Stimulated activated naive CD4-positive, alpha-beta T cell treated with Interleukin-2 at 50 U/mL for 16 hours (primary cell): ENCODE measurements at places on chromosomes 11 and 22.

DNA sequence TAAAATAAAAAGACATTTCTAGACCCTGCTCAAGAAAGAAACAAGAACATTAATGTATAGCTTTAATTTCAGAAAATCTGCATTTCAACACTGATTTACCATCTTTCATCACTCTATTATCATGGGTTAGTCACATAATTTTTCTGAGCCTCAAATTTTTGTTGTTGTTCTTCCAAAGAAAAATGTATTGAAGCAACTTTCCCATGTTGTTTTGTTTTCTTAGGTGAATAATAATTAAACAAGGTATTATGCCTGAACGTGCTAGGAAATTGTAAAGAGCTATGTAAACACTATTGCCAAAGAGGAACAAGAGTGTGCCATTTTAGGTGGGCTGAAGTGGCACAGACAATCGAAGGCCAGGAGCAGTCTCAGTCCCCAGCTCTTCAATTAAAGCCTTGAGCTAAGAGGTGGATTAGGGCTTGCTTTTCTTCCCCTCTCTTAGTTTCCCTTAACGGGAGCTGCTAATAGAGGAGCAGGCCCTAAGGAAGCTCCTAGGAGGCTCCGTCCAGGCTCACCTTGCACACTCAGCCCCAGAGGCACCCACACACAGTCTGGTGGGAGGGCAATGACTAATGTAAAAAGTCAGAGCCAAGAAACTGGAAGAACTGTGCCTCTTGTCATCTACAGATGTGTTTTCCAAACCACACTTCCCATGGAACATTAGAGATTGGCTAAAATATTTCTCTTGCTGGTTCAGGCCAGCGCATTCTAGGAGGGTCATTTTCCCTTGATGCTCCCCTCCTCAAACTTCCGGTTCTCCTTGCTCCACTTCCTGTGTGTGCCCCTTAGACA, 8.8 kb upstream of the UBASH3B start:
- DNase-seq = no peak

GRCh38 chr11:110076371-110076965, 16.7 kb upstream of the ZC3H12C start:
- DNase-seq = no peak

DNA sequence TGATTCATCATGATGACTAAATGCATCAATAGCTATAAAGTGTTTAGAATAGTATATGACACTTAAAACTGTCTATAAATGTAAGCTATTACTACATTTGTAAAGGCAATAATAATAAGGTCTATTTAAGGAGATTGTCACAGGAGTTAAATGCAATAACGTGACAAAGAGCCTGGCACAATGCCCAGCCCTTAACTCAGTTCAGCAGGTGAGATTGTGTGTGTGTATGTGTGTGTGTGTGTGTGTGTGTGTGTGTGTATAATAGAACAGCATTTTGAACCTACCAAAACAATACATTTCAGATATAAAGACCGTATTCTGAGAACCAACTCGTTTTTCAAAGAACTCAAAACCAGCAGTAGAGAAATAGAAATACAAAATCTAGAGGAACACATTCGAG, 177.5 kb downstream of the MYO18B start:
- no peak for DNase-seq

DNA sequence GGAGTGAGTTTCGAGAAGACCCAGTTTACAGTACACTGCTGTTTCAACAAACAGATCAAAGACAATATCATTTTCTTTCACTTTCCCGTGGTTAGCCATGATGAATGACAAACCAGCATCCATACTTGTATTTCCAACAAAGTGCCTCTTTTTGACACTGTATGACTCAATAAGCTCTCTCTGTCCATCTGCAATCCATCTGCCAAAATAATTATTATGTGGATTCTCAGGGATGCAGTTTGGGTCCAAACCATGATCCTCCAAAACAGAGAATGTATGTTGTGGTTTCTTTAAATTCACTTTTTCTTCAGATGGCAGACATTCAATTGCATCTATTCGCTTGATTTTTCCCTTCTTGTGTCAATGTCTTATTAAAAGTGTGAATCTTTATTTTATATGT, 37.8 kb upstream of the RASD2 start:
- DNase-seq = no peak

DNA sequence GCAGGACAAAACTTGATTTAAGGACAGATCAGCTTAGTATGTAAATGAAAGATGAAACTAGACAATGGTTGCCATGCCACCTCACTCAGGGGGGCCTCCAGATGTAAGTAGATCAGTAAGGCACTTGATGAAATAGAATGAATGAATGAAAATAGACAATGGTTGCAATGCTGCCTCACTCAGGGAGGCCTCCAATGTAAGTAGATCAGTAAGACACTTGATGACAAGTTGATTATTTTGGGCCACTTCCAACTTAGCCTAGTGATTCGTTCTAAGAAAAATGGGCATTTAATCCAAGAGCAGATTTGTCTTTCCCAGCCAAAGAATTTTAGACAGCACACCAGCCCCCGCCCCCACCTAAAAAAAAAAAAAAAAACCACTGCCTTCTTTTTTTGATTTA, 19.2 kb upstream of the SLC5A12 start:
- DNase-seq = no peak

DNA sequence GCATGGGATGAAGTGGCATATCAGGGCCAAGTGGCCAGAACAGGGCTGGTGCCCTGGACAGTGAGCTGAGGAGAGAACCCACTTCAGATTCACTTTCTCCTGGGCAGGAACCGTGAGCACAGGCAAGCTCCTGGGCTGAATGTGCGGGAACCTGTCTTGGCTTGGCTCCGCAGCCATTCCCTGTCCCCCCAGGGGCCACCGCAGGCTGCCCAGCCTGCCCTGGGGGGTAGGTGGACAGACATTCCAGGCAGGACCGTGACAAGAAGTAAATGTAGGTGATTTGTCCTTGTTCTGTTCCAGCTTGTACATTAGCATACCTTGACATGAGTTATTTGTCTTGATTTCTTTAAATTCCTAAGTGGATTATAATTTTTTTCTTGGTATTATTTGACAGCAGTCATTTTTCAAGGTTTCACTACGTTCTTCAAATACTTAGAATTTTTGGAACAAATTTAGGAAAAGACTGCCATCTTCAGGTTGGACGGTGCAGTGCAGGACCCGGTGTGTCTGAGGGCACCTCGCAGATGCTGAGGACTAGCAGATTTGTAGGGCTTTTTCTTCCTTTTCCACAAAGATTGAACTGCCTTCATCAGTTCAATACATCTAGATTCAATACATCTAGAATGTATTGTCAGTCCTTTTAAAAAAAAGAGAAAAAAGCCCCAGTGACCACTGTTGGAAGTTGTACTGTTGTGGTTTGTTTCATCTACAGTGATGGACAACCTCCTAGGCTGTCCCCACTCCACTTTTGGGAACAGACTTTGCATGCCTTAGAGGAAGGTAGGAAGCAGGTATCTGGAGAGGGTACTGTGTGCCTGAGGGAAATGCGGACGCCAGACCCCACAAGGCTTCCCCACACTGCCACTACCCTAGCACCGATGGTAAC, 115.1 kb upstream of the RASSF10 start:
- no peak for DNase-seq

DNA sequence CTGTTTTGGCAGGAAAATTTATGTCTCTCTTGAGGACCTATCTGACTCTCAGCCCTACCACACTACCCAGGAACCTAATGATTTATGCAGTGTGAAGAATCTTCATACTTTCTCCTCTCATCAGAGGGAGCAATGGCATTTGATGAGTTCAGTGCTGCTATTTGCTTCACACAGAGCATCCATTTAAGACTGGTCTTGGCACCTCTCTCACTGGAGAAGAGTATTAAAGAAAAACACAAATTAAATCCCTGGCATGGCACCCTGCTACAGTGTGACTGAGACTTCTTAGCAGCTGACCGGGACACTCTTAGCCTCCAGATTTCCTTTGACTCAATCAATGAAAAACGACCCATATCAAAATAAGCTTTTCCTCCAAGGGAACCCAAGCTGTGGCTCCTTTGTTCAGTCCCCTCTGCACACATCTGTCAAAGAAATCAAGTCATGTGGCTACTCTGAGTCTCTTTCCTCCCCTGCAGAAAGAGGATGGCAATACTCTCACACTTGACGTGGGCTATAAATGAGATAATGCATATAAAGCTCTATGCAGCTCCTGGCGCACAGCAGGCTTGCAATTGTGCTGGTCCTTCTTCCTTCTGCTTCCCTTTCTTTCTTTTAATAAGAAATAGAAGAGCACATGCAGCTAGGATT, 186.1 kb upstream of the E2F8 start:
- DNase-seq = no peak

DNA sequence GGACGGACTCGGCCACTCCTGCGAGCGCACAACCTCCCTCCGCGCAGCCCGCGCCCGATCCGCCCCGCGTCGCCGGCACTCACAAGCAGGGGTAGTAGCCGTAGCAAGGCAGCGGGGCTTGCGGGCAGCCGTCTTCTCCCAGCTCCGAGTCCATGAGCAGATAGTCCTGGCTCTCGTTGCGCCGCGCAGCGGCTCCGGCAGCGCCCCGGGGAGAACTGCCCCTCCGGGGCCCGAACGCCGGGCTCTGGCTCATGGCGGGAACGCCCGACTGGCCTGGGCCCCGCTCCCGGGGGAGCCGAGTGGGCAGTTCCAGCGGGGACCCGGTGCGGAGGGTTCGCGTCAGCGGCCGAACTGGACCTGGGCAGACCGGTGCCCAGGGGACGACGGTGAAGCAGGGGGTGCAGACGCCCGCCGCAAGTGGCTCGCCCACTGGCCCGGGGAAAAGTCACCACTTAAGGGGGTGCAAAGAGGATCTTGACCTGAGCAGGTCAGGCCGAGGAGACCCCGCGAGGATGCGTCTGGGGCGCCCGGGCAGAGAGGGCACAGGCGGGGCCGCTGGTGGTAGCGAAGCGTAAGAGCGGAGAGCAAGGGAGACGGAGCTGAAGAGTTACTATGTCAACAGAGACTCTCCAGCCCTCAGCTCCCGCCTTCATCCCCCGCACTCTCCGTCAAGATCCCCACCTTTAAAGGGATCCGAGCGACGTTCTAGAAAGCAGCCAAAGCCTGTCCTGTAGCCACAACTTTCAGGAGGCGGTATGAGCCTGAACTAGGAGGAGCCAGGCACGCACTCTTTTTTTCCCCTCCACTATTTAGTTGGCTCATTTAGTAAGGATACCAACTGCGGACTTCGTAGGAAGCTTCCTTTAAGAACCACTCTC, at the start of gene TRPC6:
TRPC6 (minus strand) TSS at position 757 of the 878 bp plus-strand sequence; CDS start at position 253, 504 bp downstream.
- no peak for DNase-seq

- DNase-seq = no peak
Measured at GRCh38 chr22:33057363-33057995, 702 bp downstream of the SYN3 start.

DNA sequence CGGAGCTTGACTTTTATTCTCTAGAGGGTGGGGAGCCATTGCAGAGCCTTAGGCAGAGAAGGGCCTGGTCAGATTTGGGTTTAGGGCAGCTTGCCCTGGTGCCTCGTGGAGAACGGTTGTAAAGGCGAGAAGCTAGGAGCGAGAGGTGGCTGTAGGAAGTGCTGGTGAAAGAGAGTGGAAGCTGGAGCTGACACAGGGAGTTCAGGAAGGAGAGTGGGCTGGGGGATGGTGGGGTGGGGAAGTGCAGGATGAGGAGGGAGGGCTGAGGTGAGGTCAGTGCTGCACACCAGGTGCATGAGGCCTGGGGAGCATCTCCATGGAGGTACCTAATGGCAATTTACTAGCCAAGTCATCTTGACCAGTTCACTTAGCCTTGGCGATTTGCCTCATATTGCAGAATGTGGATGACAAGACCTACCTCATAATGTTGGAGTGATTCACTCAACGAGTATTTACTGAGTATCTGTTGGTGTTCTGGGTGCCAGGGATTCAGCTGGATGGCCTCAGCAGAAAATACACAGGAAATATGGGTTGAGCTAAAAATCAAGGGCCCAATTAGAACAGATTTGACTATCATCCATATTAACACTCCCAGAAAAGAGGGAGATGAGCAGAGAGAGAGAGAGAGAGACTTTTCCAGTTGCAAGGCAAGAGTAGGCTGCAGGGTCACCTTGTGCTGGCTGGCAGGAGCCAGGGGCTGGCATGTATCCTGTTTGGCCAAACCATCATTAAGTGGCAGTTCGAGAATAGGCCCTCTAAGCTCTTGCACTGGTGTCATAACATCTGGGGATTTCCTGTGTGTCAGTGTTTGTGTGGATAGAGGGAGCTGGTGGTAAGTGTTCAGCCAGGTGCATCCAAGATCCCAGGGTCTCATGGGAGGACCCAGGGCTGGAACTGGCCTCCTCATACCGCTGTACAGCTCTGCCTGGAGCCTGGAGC, 44.4 kb upstream of the CLDN5 start:
- DNase-seq = no peak

DNA sequence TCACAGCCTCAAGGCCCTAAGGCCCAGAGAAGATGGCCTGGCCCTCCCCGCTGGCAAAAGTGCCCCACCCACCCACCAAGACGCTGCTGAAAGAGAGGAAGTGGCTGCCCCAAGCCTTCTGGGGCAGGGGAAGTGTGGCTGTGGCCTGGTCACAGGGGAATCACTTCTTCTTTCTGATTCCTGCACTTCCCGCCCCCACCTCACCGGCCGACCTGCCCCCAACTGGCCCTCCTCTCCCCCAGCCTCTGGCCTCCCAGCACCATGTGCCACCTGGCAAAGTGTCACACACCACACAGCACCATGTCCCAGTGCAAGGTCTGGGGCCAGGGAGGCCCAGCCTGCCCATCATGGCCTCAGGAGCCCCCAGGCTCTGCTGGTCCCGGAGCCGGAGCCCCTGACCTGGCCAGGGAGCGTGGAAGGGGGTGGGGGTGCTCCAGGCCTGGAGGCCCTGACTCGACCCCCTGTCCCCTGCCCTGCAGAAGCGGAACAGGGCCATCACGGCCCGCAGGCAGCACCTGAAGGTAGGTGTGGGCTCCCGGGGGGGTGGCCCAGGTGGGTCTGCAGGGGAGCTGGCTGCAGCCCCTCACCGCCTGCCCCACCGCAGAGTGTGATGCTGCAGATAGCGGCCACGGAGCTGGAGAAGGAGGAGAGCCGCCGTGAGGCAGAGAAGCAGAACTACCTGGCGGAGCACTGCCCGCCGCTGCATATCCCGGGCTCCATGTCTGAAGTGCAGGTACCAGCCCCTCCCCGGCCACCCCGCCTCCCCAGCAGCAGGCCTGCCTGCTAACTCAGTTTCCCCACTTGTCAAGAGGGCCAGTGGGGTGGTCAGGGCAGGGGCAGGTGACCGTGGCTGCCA, 1.4 kb downstream of the TNNI2 start:
- DNase-seq = no peak

DNA sequence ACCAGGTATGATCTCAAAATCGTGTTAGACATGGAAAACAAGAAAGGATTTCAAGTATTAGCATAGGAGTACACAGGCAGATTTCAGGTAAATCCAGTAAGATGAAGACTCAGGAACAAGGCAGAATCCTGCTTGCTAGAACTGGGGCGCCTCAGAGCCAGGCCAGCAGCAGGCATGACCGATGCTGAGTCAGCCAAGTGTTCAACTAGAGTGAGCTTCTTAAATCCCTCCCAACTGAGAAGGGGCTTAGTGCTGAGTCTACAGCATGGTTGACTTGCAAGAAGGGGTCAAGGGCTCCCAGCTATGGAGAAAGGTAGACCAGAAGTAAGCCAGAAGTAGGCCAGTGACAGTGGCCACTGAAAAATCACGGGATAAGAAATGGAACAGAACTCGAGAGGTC, 12.4 kb downstream of the GRAP2 start:
- no peak for DNase-seq

GRCh38 chr11:105670811-105671210, 60.9 kb downstream of the GRIA4 start:
- no peak for DNase-seq
